ENCODE measurements at places on chromosomes 7 and 10.

GRCh38 chr7:140981951-140982350 lies 32.8 kb downstream of the MRPS33 start:
- no peak for DNase-seq

DNA sequence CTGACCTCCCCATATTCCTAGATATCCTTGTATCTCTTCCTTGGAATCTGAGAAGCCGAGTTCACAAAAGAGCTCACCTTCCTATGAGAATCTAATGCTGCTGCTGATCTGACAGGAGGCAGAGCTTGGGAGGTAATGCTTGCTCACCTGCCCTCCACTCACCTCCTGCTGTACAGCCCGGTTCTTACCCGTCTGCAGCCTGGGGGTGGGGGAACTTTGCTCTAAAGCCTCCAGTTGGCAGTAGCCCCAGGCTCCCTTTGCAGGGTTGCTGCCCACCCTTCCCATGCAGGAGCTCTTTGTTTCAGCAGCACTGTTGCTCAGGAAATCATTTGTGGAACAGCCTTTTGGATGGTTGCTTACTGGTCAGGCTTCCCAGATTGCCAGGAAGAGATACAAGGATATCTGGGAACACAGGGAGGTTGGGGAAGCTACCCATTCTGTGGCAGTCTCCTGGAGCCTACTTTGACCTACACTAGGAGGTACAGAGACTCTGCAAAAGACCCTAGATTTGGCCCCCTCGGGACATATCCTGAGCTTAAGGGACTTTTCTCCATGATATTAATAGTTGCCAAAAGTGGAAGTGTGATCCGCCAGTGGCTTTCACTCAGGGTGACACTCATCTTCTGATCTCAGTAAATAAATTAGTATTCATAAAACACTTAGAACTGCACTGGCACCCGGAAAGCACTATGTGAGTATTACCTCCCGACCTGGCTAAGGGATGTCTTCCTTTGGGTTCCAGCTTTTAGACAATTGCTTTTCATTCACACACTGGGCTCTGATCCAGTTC lies 363.7 kb upstream of the PODXL start:
- DNase-seq: no peak

DNA sequence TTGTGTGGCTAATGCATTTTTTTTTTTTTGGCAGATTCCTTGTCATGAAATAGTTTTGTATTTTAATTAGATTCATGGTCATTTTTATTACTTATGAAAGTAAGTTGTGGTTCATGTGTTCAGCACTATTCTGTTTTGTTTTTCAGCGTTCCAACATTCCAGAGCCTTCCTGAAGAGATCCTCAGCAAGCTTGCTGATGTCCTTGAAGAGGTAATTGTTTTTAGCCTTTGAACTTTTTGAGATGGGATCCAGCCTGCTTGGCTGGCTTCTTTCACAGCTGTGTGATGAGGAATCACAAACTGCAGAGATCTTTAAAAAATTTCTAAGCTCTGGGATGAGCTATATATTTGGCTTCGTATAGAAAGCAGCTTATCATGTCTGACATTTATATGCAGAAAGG lies 208.0 kb upstream of the CSTF2T start:
- no peak for DNase-seq

DNA sequence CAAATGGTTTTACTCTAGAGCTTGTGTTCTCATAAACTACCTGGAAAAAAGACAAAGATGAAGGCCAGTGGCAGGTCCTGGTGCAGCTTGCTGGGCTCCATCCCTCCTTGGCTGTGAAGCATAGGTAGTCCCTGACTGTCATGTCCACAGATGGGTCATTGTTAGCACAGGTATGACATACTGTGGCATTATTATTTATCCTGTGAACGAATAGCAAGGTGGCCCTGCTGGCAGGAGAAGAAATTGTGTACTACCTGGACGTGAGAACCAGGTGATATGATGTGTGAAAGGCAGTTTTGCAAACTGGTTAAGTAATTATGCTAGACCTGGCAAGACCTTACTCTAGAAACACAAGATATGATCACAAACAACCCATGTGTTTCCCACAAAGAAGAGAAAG lies 63.9 kb downstream of the CCDC71L start:
- DNase-seq: no peak

DNA sequence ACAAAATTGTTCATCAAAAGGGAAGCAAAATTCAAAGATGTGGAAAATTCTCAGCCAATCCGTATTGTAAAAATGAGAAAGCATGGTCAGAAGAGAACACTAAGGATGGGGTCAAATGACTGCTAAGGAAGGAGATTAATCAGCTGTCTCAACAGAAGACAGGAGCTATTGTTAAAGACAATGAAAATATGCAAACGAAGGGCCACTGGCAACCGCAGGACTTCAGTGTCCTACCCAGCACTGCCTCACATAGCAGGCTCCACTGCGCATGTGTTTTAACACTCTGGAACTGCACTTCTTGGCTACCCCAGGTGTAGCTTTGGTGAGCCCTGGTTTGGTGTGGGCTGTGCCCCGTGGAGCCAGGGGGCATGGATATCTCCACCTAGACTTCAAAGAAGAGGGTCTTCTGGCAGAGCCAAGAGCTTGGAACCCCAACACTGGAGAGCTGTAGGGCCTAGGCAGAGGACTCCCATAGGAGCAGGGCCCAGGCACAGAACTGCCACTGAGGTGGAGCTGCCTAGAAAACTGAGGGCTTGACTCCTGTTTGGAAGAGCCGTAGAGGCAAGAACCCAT lies 176.2 kb upstream of the GDF10 start:
- no peak for DNase-seq

DNA sequence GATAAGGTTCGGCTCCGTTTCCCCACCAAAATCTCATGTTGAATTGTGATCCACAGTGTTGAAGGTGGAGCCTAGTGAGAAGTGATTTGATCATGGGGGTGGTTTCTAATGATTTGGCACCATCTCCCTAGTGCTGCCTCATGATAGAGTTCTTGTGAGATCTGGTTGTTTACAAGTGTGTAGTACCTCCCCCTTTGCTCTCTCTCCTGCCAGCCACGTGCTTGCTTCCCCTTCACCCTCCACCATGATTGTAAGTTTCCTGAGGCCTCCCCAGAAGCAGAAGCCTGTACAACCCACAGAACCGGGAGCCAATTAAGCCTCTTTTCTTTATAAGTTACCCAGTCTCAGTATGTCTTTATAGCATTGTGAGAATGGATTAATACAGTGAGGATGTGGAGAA lies 12.1 kb upstream of the LRGUK start:
- DNase-seq: no peak

GRCh38 chr10:21888959-21889358 lies 114.6 kb downstream of the DNAJC1 start:
- no peak for DNase-seq

GRCh38 chr10:75427951-75428350 lies 3.5 kb upstream of the LRMDA start:
- no peak for DNase-seq

GRCh38 chr7:50209461-50210135 lies 94.9 kb upstream of the IKZF1 start:
- no peak for DNase-seq

GRCh38 chr7:101922631-101923601 lies 105.5 kb downstream of the CUX1 start:
- no peak for DNase-seq

DNA sequence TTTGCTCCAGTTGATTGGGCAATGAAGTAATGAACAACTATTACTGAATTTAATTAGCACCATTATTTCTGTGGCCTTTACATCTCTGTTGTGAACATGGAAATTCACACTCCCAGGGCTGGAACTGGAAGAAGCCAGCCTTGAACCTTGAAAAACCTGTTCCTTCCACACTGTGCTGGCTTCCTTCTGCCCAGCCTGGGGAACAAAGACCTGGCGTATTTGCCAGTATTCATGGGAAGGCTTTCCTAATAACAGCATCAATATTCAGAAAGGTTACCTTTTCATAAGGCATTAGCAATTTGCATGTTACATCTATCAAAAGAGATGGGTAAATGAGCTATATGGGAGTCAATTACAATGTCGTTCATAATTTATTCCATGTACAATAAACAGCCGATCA lies 1.3 kb downstream of the C10orf90 start:
- no peak for DNase-seq

GRCh38 chr10:91115618-91116390 lies 104.7 kb upstream of the PCGF5 start:
- no peak for DNase-seq

- no peak for DNase-seq
These were observed 17.7 kb upstream of the CXCL12 start for GRCh38 chr10:44402465-44403195.

GRCh38 chr7:28151965-28152364 lies 28.6 kb downstream of the JAZF1 start:
- DNase-seq: no peak

- DNase-seq: no peak
These were observed 69.1 kb downstream of the TFPI2 start for GRCh38 chr7:93821463-93821862.

DNA sequence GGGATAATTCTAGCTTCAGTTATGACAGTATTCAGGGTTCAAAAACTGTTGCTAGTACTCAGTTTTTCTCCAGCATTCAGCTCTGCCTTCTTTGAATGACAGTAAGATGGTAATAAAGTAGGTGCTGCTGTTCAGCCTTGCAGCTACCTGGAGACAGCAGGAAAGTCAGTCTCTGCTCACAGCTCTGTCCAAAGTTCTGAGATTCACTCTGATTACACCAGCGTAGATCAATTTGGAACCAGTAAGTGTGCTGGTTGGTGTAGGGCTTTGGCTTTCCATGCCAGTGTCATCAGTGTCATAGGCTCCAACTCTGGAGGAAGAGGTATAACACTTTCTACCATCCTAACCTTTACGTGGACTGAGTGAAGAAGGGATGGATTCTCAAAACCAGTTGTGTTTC lies 26.2 kb downstream of the STK17A start:
- DNase-seq: no peak

GRCh38 chr10:60731134-60731885 lies 47.0 kb upstream of the CDK1 start:
- no peak for DNase-seq

DNA sequence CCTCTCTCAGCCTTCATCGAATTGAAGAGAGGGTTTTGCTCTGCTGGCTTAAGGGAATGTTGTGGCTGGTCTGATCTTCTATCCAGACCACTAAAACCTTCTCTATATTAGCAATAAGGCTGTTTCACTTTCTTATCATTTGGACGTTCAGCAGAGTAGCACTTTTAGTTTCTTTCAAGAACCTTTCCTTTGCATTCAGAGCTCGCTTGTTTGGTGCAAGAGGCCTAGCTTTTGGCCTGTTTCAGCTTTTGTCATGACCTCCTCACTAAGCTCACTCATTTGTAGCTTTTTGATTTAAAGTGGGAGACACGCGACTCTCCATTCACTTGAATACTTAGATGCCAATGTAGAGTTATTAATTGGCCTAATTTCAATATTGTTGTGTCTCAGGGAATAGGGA lies 3.9 kb downstream of the MPP7 start:
- no peak for DNase-seq

DNA sequence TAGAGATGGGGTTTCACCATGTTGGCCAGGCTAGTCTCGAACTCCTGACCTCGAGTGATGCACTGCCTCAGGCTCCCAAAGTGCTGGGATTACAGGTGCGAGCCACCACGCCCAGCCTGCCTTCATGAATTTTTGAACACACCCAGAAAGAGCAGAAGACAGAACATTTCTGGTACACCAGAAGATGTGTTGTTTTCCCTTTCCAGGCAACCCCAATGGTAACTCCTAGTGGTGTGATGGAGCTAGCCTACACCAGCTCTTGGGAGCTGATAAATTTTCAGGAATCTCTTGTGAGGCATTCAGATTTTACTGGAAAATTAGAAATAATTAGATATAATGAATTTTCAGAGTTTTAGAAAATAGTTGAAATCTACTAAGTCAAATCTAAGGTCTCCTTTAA lies 904 bp upstream of the CCDC7 start:
- no peak for DNase-seq

- DNase-seq: no peak
These were observed 28.4 kb upstream of the PTER start for GRCh38 chr10:16408379-16408778.

DNA sequence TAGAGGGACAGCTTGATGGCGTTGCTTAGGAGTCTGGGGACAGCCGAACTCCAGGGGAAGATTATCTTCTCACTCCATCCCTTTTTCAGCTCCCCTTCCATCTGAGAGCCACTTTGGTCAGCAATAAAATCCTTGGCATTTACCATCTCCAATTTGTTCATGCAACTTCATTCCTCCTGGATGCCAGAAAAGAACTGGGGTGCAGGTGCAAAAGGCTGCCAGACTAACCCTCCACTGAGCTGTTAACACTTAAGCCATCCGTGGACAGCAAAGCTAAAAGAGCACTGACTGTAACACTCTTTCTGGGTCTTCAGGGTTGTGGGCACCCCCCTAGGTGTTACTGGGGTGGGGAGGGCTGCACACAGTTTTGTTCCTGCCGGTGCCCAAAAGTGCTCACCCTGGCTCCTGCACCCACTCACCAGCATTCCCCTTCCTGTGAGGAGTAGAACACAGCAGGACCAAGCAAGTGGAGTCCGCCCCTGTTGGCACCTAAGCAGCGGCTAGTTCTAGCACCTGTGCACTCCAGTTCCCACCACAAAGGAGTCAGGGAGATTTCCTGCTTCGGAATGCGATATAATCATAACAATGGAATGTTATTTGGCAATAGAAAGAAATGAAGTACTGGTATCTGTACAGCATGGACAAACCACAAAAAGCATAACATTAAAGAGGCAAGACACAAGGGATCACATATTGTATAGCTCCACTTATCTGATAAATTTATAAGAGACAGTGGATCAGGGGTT lies 95.1 kb downstream of the NPY start:
- DNase-seq: no peak

DNA sequence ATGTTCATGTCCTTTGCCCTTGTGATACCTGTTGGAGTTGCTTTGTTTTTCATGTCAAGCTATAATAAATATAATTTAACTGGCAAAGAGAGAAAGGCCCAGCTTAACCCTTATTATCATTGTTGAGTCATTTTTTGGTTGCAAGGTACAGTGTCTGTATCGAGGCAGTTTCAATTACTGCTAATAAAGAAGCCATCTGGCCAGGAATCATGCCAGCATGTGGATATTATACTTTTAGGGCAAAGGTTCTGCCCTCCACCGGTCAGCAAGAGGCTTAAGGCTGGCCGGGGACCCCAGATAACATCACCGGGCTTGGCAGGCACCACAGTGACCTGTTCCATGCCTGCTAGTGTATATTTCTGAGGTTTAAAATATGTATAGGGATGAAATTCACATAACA lies 9.0 kb upstream of the CYP3A4 start:
- DNase-seq: no peak

GRCh38 chr7:114711241-114711640 lies 210.7 kb upstream of the MDFIC start:
- no peak for DNase-seq

- no peak for DNase-seq
These were observed 67.7 kb downstream of the ZMIZ1 start for GRCh38 chr10:79136236-79137005.

GRCh38 chr7:77989981-77990566 lies 191.5 kb downstream of the PHTF2 start:
- no peak for DNase-seq

GRCh38 chr7:44762300-44762699 lies 13.7 kb downstream of the ZMIZ2 start:
- DNase-seq: no peak

GRCh38 chr7:47404010-47404409 lies 177.9 kb downstream of the TNS3 start:
- DNase-seq: no peak

Data from cortex of kidney (tissue), 1 donor.